Right atrium auricular region (tissue), 2 donors: ENCODE measurements at places on chromosomes 5 and 9. TPM values are rescaled to one million over a fixed set of nuclear protein-coding genes. Genes with fewer than 3 reads are reported as not detected.

GRCh38 chr5:318931-319601, 2.4 kb upstream of the AHRR start:
- peaks cover 22% of the 10 kb centered on the region for H3K36me3 ChIP-seq
- peaks cover 21% of the 10 kb centered on the region for H3K4me1 ChIP-seq
- no peak overlapping the region for H3K4me3 ChIP-seq
- H3K27me3 ChIP-seq = peaks cover 18% of the 10 kb centered on the region

DNA sequence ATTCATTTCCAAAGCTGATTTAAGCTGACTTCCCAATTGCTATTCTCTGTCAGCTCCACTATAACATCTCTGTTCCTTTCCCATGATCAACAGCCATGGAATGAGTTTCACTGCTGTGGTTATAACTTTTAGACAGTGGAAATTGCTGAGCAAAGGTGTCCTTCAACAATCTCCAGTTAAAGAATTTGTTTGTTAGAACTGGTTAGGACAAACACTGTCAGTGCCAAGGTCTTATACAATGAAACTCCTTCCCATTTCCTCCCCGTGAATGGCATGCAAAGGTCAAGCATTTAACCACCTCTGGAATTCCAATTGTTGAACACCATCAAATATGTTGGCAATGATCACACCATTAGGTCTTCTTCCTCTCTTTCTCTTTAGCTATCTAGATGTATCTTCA, 45.7 kb upstream of the GHR start:
- H3K27ac ChIP-seq = no peak overlapping the region
- no peaks in the 10 kb centered on the region for H3K36me3 ChIP-seq
- no peak overlapping the region for H3K4me3 ChIP-seq
- no peak for DNase-seq
- H3K27me3 ChIP-seq = no peaks in the 10 kb centered on the region
- H3K4me1 ChIP-seq = no peaks in the 10 kb centered on the region

DNA sequence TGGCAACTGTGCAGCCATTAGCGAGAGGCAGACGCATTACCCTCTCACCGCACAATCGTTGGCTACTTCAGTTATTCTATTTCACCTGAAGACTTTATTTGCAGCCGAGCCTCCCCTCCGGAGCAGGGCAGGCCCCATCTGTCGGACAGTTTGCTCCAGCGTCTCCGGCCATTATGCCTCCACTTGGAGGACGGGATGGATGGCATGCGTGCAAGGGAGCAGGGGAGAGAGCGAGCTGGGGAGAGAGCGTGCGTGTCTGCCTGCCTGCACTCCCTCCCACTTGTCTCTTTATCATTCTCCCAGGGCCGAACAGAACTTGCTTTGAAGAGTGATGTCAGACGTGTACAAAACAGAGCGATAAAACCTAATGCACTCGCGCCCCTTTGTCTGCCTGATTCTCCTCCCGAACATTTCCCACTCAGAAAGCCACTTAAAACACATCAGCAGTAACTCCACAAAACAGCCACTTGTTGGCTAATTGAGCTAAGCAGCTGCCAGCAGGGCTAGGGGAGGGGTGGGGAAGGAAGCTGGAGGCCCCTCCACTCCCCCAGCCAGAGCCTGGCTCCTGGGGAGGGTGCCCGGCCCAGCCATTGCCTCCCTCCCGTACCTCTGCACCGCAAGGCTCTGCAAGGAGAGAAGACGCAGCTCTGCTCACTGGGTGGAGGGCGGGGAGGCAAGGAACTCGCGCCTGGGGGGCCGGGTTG, 43.4 kb upstream of the FUBP3 start:
- H3K4me1 ChIP-seq = peaks cover 33% of the 10 kb centered on the region
- H3K36me3 ChIP-seq = no peaks in the 10 kb centered on the region
- peak overlapping the region; percentile 32 for H3K27ac ChIP-seq
- no peaks in the 10 kb centered on the region for H3K27me3 ChIP-seq

DNA sequence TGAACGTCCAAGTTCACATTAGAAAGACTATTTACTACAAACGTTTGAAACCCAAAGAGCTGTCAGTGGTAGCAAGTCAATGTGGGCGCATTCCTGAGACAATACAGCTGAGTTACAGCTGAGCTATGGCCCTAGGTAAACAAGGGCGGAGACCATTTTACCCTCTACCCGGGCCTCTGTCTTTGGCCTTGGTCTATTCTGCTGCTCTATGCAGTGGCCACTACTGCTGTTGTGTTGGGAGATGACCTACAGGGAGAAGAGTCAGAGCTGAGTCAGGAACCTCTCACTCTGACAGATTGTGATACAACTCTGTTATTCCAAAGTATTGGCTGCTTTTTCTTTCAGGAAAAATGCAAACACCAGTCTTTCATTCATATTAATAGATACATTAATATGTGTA, 700.6 kb downstream of the SEMA5A start:
- DNase-seq = no peak
- no peak overlapping the region for H3K27ac ChIP-seq

DNA sequence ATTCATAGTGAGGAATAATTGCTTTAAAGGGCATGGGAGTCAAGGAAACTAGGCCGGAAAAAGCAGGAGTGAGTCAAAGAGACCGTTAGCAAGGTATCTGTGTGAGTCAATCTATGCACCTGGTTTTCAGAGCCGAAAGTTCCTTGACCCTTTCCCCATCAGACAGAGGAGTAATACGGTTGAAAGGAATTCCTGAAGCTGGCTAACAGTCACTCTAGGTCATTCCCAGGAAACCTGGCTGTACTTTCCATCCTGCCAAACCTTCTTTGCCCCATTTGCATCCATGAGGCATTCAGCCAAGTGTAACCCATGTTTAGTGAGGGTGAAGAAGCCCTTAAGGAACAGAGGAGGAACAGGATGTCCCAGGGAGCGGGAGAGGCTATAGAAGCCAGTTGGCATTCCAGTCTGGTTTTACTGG, 16.2 kb downstream of the RBM18 start:
- peaks cover 70% of the 10 kb centered on the region for H3K36me3 ChIP-seq
- H3K4me3 ChIP-seq = no peak overlapping the region
- DNase-seq = no peak

- no peak overlapping the region for H3K27ac ChIP-seq
- H3K4me1 ChIP-seq = no peaks in the 10 kb centered on the region
- no peaks in the 10 kb centered on the region for H3K36me3 ChIP-seq
- no peaks in the 10 kb centered on the region for H3K27me3 ChIP-seq
- DNase-seq = no peak
These were observed 593.4 kb upstream of the RGMB start for GRCh38 chr5:98179791-98180755.

GRCh38 chr5:74648835-74649293, 8.3 kb upstream of the ENC1 start:
- H3K4me3 ChIP-seq = no peak overlapping the region
- H3K27ac ChIP-seq = no peak overlapping the region
- H3K4me1 ChIP-seq = no peaks in the 10 kb centered on the region
- no peak for DNase-seq

GRCh38 chr5:56302027-56302426, 68.9 kb upstream of the ANKRD55 start:
- no peaks in the 10 kb centered on the region for H3K4me1 ChIP-seq
- H3K36me3 ChIP-seq = no peaks in the 10 kb centered on the region
- DNase-seq = no peak
- no peak overlapping the region for H3K4me3 ChIP-seq
- H3K27ac ChIP-seq = no peak overlapping the region

DNA sequence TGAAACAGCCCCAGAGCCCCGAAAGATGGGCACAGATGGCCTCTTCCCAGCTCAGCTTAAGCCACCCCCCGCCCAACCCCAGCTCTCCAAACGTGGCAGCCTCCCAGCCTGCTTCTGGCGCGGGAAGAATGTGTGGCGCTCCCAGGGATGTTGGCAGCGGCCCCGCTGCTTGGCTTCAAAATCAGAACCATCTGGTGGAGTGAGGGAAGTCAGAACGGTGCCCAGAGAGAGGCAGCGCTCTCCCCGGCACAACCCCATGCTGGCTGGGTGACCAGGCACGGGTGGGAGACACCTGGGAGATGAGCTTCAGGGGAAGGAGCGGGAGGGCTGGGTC, 72.7 kb upstream of the ORM1 start:
- H3K27ac ChIP-seq = peak overlapping the region; percentile 71
- no peaks in the 10 kb centered on the region for H3K27me3 ChIP-seq
- no peaks in the 10 kb centered on the region for H3K36me3 ChIP-seq

DNA sequence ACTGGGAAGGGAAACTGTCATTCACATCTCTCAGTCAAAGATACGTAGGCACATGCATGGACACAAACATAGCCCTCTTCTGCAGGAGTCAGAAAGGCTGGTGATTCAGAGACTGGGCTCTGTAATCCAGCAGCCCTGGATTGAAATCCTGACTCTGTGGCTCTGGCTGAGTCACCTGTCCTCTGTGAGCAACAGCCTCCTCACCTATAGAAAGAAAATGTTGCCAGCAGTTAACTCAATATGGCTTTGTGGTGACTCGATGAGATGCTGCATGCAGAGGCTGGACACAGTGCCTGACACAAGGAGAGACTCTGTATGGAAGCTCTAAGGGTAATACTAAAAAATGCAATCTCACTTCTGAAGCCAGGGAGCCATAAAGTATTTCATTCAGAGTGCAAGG, 23.9 kb upstream of the CDKN2AIPNL start:
- no peak overlapping the region for H3K4me3 ChIP-seq
- peaks cover 44% of the 10 kb centered on the region for H3K4me1 ChIP-seq
- no peaks in the 10 kb centered on the region for H3K36me3 ChIP-seq
- no peaks in the 10 kb centered on the region for H3K27me3 ChIP-seq

GRCh38 chr9:116288658-116289057, 135.1 kb downstream of the PAPPA start:
- no peaks in the 10 kb centered on the region for H3K36me3 ChIP-seq
- no peaks in the 10 kb centered on the region for H3K27me3 ChIP-seq
- no peak overlapping the region for H3K27ac ChIP-seq
- no peaks in the 10 kb centered on the region for H3K4me1 ChIP-seq
- H3K4me3 ChIP-seq = no peak overlapping the region
- DNase-seq = no peak

DNA sequence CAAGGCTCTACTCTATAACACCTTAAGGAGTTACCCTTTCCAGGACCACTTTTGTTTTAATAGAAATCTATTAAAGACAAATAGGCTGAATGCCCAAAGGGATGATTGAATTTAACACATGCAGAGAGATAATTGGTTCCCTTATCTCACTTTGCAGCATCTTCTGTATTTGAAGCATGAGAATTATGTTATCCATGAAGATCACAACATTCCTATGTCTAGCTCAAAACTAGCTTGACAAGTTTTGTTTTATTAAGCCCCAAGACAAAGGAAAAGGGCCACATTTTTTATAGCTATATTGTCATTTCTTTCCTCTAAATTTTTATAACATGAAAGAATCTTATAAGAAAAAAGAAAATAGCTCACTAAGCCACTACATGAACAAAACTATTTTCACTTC, 57.9 kb upstream of the FTMT start:
- no peaks in the 10 kb centered on the region for H3K27me3 ChIP-seq
- no peaks in the 10 kb centered on the region for H3K4me1 ChIP-seq
- H3K4me3 ChIP-seq = no peak overlapping the region
- no peak overlapping the region for H3K27ac ChIP-seq
- no peak for DNase-seq
- no peaks in the 10 kb centered on the region for H3K36me3 ChIP-seq

DNA sequence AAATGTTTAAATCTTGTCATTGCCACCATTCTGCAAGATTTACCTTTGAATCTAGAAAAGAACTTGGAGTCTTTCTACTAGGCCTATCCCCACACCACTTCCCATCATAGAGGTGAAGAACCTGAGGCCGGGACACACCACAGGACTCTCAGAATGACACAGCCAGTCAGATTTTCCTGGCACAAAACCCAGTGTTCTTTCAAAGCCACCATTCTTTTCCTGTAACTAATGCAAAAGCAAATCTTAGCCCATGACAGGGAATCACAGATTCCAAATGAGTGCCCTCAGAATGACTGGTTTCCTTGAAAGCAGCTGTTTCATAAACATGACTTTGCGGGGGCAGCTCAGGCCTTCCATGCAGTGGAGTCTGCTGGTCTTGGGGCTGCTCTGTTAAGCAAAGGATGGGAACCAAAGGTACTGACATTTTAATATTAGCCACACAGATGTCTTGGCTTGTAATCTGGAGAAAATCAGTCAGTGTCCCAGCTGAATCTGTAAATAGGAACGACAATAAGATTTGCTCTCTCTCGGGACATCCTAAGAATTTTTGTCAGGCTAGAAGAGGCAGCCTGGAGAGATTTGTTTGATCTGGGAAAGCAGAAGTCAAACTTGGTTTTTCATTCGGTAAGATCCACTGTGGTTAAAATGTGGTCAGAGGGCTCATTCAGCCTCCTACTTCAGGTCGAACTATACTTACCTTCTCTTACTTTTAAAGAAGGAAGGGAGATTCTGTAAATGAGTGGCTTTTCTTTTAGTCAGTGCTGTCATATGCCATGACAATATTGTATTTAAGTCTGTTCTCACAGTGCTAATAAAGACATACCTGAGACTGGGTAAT, 115.1 kb downstream of the PALM2AKAP2 start:
- DNase-seq = no peak
- H3K27me3 ChIP-seq = no peaks in the 10 kb centered on the region
- peaks cover 16% of the 10 kb centered on the region for H3K4me1 ChIP-seq
- H3K4me3 ChIP-seq = no peak overlapping the region

DNA sequence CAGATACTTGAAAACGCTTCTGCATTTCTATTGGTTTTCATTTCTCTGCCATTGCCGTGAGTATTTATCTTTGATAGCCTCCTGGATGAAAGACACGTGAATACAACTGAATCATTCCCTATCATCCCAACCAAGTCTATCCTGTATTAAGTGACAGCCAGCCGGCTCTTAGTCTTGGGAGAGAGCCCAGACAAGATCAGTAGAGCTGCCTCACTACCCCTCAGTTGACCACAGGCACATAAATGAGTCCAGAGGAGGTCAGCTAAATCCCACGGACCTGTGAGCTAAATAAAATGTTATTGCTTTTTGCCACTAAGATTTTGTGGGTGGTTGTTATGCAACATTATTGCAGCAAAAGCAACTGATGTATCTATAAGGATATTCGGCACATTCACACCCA, 639.0 kb upstream of the ACO1 start:
- H3K36me3 ChIP-seq = no peaks in the 10 kb centered on the region
- no peak overlapping the region for H3K4me3 ChIP-seq
- H3K27ac ChIP-seq = peak overlapping the region; percentile 42
- no peaks in the 10 kb centered on the region for H3K27me3 ChIP-seq
- DNase-seq = no peak

DNA sequence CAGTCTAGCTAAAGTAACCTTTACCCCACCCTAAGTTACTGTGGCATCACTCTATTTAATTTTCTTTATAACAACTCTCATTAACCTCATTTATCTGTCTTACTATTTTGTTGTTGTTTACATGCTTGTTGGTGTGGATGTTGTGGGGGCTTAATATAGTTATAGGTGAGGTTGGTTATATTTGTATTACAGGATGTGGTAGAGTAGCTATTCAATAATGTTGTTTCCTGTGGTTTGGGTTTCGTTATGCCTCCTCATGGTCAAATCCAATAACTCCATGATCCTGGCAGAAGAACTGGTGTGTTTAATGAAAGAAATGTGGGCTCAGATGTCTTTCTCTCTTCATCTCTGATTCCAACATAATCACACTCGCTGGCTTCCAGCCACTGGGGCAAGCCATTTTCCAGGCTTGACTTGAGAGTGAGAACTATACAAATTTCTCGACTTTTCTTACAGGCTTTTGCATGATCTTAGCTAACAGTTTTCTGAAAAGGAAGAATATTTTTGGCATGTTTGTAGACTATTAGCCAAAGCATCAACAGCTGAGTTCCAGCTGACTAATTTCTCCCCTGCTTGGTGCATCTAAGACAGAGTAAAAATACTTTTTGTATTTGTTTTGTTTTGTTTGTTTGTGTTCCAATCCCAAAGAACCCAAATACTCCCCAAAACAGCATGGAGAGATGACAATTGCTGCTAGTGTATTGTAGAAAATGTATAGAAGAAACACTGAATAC, 303.7 kb upstream of the PAPPA start:
- no peaks in the 10 kb centered on the region for H3K4me1 ChIP-seq
- no peaks in the 10 kb centered on the region for H3K36me3 ChIP-seq
- H3K27me3 ChIP-seq = no peaks in the 10 kb centered on the region
- H3K4me3 ChIP-seq = no peak overlapping the region

The GCNT4 gene
- total RNA-seq = 0.41 TPM

The KCNV2 gene
- not detected for total RNA-seq

The C9orf153 gene
- not detected for total RNA-seq

The LCN15 gene
- 1.4 TPM for total RNA-seq

The PAPPA gene
- 1.8 TPM for total RNA-seq
